ENCODE measurements at places on chromosomes 3 and 15. TPM values are rescaled to one million over a fixed set of nuclear protein-coding genes. Genes with fewer than 3 reads are reported as not detected.

CHRFAM7A gene
- total RNA-seq, result 7.1 TPM

DNA sequence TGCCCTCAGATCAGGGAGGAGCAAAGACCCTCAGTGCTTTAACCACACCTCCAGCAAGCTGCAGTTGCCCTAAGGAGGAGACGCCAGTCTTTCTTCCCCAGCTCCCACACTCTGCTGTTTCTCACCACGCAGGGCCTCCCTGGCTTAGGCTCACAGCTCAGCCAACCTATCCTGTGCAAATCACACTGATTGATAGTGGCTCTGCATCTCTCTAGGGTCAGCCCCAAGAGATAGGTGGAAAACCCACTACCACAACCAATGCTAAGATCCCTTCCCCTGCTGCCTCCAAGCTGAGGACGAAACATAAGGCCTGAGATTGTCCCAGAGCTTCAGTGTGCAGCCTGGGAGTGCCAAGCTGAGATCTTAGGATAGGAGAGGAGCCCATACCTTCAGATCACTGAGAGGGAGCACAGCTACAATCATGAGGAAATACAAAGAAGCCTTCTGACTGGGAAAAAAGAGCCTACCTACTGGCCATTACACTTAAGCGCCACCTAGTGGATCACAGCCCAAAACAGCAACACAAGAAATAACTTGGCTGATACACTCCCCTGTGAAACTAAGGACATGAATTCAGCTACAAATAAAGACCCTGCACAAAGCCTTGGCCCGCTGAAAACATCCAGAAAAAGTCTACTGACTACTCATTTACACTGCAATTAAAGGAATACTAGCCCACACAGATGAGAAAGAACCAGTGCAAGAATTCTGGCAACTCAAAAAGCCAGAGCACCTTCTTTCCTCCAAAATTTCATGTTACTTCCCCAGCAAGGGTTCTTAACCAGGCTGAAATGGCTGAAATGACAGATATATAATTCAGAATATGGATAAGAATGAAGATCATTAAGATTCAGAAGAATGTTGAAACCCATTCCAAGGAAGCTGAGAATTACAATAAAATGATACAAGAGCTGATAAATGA lies 271.5 kb upstream of the DCBLD2 start:
- peak; percentile 76 for DNase-seq

- no peak for DNase-seq
These were observed 17.0 kb upstream of the ACTC1 start for GRCh38 chr15:34812369-34812768.

ECT2 gene
- 47.5 TPM for total RNA-seq

SLC38A3 gene
- total RNA-seq, result 0.65 TPM

- no peak for DNase-seq
These were observed 28.6 kb downstream of the ITGA11 start for GRCh38 chr15:68403161-68403941.

GRCh38 chr15:37995461-37996347 lies 61.3 kb downstream of the TMCO5A start:
- DNase-seq, result peak; percentile 58

- peak; percentile 89 for DNase-seq
These were observed 173.8 kb upstream of the TLE3 start for GRCh38 chr15:70271422-70272088.

GRCh38 chr3:184559336-184559735 lies 2.2 kb upstream of the EPHB3 start:
- no peak for DNase-seq

- no peak for DNase-seq
These were observed 200.4 kb upstream of the TBC1D5 start for GRCh38 chr3:17942856-17943255.

GRCh38 chr3:41933154-41933676 lies 28.7 kb downstream of the ULK4 start:
- DNase-seq, result peak; percentile 21

VIPR1 gene
- total RNA-seq, result 3.8 TPM

DNA sequence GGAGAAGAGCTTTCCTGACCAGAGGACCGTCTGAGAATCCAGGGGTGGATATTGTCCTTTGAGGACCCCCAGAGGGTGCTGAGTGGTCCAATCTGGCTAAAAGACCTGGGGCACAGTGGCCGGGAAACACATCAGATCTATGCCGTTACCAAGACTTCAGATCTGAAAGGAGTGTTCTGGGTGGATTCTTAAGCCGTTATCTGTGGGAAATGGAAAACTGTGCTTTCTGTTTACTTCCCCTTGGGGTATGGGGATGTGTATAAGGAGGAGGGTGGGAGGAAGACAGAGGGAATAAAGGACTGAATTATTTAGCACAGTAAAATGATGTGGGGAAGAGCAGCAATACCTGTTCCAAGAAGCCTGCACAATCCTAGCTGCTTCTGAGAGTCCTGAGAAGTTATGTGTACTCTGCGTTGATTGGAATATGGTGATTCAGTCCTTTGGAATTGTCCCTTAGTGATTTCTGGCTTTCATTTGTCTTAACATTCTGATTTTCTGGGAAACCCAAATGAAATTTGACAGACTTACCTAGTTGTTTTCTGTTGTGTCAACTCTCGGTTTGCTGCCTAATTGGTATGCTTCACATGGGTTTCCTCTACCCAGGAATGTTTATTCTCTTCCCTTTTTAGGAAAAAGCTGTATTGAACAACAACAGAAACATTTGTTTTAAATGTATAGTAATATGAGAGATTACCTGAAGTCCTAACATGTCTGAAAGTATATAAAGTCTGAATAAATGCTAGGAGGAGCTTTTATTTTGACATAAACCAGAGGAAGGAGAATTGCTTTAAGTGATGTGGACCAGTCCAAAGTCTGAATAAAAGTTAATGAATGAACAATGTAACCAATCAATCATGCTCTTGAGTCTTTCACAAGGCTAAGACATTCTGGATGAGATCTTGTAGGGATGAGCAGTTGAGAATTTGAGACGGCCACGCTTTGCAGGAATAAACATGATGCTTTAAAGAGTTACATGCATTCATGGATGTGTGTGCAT lies 427.1 kb upstream of the C2CD4B start:
- no peak for DNase-seq

CKMT1A gene
- not detected for total RNA-seq

DNA sequence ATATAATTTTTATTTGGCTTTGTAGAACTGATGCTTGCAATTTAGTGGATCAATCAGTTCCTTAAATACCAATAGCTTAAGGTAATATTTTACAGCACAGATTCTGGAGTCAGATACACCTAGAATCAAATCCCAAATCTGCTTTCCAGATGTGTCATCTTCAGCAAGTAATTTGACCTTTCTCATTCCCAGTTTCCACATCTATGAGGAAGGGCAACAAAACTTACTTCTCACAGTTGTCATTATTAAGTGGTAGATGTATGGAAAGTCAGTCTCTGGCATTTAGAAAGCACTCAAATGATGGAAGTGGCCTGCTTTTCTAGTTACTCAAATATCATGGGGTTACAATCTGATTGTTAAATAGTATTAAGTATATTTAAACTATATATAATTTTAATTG lies 767.0 kb downstream of the CADM2 start:
- no peak for DNase-seq

CADPS gene
- not detected for total RNA-seq

- DNase-seq, result no peak
These were observed 152.4 kb upstream of the LRRFIP2 start for GRCh38 chr3:37326801-37327200.

- DNase-seq, result no peak
These were observed 68.1 kb upstream of the SCN5A start for GRCh38 chr3:38717355-38718240.

NEIL1 gene
- 29.5 TPM for total RNA-seq

GRCh38 chr3:76367281-76367680 lies 581.9 kb upstream of the ZNF717 start:
- no peak for DNase-seq

FES gene
- 58.1 TPM for total RNA-seq

GXYLT2 gene
- total RNA-seq, result 0.24 TPM

GRCh38 chr3:160099834-160100233 lies 111.2 kb downstream of the IL12A start:
- no peak for DNase-seq

RASL12 gene
- total RNA-seq, result not detected

DNA sequence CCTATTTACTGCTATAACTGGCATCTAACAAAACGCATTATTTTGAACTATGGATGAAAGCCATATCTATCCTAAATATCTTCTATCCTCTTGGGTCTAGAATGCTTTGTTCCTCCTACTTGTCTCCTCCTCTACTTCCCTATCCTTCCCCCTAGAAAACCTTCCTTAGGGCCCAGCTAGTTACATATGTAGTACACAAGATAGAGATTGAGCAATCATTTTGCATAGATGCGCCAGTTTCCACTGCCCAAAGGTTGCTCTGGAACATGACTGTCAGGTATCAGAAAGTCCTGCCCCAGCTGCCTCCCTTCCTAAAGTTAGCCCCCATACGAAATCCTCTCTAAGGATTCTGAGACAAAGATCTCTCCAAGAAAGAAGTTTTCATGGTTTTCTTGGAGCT lies 55.1 kb downstream of the GPR160 start:
- DNase-seq, result no peak

GRCh38 chr15:96058103-96058851 lies 272.2 kb upstream of the NR2F2 start:
- DNase-seq, result no peak

GRCh38 chr3:160402221-160403027 lies 3.0 kb downstream of the SMC4 start:
- DNase-seq, result peak; percentile 65

- peak; percentile 13 for DNase-seq
These were observed 52.6 kb downstream of the SYNM start for GRCh38 chr15:99157456-99157855.

ITIH1 gene
- not detected for total RNA-seq

CD200R1 gene
- total RNA-seq, result not detected

GRCh38 chr3:54777141-54777540 lies 150.7 kb downstream of the LRTM1 start:
- no peak for DNase-seq

- DNase-seq, result no peak
These were observed 1.1 kb upstream of the LPP start for GRCh38 chr3:188152660-188153436.

DNA sequence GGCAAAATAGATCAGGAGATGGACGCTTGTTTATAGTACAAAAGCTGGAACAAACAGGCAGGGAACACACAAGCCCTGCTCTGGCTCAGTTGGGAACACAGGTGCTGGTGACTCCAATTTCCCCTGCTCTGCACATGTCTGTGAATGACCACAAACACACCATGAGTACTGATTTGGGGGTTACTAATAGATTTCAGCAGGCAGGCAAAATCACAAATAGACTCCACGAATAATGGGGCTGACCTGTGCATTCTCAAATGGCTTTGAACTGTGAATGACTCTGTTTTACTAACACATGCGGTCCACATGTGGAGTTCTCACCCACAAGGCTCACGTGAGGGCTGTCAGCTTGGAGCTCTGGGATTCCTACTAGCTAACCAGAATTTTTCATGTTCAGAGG lies 3.9 kb downstream of the RTP3 start:
- DNase-seq, result no peak

GRCh38 chr15:47184003-47184907 lies 533.0 kb upstream of the SEMA6D start:
- peak; percentile 62 for DNase-seq

NEDD4 gene
- total RNA-seq, result 34.2 TPM

IL12A gene
- total RNA-seq, result 1.5 TPM

DNA sequence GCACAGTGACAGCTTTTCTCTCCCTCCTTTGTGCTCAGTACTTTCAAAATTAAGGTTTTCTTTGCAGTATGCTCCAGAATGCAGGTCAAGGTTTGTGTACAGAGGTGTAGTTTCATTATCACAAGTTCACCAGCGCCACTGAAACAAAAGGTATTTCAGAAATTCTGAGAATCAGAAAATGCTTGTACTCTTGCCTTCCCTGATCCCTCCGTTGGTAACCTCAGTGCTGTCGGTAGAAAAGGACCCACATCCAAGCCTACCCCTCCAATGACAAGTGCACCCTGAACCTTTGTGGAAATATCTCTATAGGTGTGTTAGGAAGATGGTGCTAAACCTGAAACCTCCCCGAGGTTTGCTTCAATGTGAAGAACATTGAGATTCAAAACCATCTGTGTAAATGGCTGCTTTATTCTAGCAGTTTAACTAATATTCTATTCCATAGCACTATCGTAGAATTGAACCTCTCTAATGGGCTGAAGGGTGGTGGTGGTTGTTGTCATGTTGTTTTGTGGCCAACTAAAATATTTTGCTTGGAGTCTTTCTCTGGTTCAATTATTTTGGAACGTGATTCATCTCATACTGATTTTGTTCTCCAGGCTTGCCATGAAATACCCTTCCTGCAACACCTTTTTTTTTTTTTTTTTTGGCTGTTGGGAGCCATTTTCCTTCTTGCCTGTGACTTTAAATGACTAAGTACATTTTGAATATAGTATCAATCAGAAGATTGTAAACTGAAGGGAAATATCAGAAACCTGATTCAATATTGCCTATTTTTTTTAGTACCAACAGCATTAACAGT lies 20.7 kb downstream of the ZBTB38 start:
- peak; percentile 63 for DNase-seq

ABCC5 gene
- 24.6 TPM for total RNA-seq

FEZF2 gene
- not detected for total RNA-seq

DNA sequence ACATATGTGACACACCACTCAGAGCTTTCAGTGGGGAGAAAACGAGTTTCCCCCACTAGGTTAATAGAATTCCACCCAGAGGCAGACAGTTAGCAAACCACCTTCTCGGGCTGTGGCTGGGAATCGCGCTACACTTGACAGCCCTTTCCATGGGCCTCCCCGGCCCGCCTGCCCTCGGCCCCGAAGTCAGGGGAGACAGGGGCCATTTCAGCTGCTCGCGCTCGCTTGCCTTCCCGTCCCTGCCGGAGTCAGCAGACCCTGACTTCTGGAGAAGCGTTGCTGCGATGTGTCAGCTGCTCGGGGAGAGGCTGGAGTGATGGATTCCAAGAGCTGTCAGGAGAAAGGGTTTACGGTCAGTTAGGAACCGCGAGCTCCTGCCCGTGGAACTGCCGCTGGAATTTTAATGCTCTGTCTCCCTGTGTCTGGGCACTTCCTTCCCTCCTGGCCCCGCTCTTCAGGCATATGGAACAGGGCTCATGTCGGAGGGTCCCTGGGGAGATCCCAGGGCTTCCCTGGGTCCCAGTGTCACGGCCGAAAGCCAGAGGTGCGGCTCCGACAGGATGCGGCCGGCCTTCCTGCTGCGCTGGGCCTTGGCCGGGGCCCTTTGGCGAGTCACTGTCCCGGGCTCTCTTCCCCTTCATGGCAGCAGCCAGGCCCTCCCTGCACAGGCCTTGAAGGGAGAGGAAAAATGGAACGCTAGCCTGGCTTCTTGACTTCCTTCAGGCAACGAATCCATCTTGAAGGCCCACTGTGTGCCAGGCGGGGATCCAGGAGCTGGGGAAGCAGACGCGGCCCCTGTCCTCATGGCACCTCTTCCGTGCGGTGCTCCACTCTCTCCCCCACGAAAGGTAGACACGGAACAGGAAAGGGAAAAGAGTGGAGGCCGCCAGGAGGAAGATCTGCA lies 38.4 kb upstream of the VPS8 start:
- no peak for DNase-seq

Measured in endothelial cell of umbilical vein (primary cell).